ENCODE measurements at places on chromosomes 16 and 17. TPM values are rescaled to one million over a fixed set of nuclear protein-coding genes. Genes with fewer than 3 reads are reported as not detected.

DNA sequence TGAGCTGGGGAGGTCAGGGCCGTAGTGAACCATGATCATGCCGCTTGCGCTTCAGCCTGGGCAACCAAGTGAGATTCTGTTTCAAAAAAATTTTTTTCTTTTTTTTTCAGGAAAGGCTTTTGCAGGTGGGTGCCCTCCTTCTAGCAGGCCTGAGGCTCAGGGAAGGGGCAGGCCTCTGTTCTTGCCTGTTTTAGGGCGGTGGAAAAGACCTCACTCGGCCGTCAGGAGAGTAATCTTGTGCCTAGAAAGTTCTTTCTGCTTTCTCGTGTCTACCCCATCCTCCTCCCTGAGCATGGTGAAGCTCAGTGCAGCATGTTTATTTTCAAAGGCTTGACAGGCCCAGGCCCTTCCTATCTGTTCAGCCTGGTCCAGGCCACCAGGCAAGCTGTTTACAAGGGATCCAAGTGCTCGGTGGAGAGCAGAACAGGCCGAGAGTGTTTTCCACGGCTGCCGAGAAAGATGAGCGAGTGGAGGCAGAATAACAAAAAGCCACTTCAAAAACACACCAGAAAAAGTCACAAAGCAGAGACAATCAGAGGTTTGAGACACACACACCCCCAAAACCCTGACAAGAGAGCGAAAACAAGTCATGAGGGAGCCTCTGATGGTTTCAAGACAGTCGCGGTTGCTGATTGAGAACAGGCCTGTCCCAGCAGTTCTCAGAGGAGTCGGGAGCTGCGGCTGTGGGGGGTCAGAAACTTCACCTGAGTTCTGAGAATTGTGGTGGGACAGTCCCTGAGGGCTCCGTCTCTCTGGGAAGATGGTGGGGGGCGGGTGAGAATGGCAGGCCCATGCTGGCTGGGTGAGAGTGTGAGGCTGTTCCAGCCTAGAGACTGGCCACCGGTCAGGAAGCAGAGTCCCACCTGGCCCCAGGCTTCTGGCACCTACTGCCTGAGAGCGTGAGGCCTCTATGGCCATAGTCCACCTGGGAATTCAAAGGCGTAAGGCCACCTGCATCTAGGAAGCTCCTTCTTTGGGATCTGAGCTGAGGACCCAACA is 37.5 kb upstream of the CCR7 start:
- peaks cover 2% of the 10 kb centered on the region for H3K4me1 ChIP-seq
- DNase-seq: peak; percentile 67
- H3K36me3 ChIP-seq: no peaks in the 10 kb centered on the region
- peaks cover 29% of the 10 kb centered on the region for H3K27me3 ChIP-seq
- no peak overlapping the region for H3K4me3 ChIP-seq

GRCh38 chr17:82783498-82783897 is 31.6 kb downstream of the TBCD start:
- peaks cover 4% of the 10 kb centered on the region for H3K4me1 ChIP-seq
- no peaks in the 10 kb centered on the region for H3K27me3 ChIP-seq
- H3K36me3 ChIP-seq: peaks cover 3% of the 10 kb centered on the region

Gene WNT9B
- not detected for total RNA-seq

- H3K36me3 ChIP-seq: peaks cover 7% of the 10 kb centered on the region
- DNase-seq: no peak
- no peak overlapping the region for H3K4me3 ChIP-seq
- H3K27ac ChIP-seq: no peak overlapping the region
- peaks cover 2% of the 10 kb centered on the region for H3K27me3 ChIP-seq
These were observed 2.1 kb upstream of the NHERF1 start for GRCh38 chr17:74746376-74746775.

- H3K27ac ChIP-seq: no peak overlapping the region
- peaks cover 33% of the 10 kb centered on the region for H3K4me1 ChIP-seq
- H3K36me3 ChIP-seq: peaks cover 6% of the 10 kb centered on the region
- H3K27me3 ChIP-seq: no peaks in the 10 kb centered on the region
- no peak for DNase-seq
These were observed 3.0 kb upstream of the ZNF213 start for GRCh38 chr16:3131755-3132377.

Gene MT1G
- not detected for total RNA-seq

GRCh38 chr16:88290850-88291830 is 91.6 kb upstream of the ZNF469 start:
- H3K4me3 ChIP-seq: no peak overlapping the region
- no peak for DNase-seq
- no peaks in the 10 kb centered on the region for H3K36me3 ChIP-seq
- H3K27ac ChIP-seq: no peak overlapping the region

Gene BAHCC1
- 55.7 TPM for total RNA-seq

- DNase-seq: no peak
- no peak overlapping the region for H3K27ac ChIP-seq
- peaks cover 11% of the 10 kb centered on the region for H3K4me1 ChIP-seq
- H3K36me3 ChIP-seq: no peaks in the 10 kb centered on the region
These were observed 87.5 kb upstream of the WSB1 start for GRCh38 chr17:27206447-27206846.

DNA sequence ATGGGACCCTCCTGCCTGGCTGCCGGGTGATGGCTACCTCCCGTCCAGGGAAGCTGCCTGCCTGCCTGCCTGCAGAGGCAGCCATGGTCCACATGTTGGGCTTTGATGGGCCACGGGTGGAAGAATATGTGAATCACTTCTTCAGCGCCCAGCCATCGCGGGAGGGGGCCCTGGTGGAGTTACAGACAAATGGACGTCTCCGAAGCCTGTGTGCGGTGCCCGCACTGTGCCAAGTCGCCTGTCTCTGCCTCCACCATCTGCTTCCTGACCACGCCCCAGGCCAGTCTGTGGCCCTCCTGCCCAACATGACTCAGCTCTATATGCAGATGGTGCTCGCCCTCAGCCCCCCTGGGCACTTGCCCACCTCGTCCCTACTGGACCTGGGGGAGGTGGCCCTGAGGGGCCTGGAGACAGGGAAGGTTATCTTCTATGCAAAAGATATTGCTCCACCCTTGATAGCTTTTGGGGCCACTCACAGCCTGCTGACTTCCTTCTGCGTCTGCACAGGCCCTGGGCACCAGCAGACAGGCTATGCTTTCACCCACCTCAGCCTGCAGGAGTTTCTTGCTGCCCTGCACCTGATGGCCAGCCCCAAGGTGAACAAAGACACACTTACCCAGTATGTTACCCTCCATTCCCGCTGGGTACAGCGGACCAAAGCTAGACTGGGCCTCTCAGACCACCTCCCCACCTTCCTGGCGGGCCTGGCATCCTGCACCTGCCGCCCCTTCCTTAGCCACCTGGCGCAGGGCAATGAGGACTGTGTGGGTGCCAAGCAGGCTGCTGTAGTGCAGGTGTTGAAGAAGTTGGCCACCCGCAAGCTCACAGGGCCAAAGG is 36.8 kb downstream of the NLRC5 start:
- H3K27me3 ChIP-seq: no peaks in the 10 kb centered on the region
- H3K27ac ChIP-seq: no peak overlapping the region
- no peak overlapping the region for H3K4me3 ChIP-seq
- H3K4me1 ChIP-seq: no peaks in the 10 kb centered on the region

DNA sequence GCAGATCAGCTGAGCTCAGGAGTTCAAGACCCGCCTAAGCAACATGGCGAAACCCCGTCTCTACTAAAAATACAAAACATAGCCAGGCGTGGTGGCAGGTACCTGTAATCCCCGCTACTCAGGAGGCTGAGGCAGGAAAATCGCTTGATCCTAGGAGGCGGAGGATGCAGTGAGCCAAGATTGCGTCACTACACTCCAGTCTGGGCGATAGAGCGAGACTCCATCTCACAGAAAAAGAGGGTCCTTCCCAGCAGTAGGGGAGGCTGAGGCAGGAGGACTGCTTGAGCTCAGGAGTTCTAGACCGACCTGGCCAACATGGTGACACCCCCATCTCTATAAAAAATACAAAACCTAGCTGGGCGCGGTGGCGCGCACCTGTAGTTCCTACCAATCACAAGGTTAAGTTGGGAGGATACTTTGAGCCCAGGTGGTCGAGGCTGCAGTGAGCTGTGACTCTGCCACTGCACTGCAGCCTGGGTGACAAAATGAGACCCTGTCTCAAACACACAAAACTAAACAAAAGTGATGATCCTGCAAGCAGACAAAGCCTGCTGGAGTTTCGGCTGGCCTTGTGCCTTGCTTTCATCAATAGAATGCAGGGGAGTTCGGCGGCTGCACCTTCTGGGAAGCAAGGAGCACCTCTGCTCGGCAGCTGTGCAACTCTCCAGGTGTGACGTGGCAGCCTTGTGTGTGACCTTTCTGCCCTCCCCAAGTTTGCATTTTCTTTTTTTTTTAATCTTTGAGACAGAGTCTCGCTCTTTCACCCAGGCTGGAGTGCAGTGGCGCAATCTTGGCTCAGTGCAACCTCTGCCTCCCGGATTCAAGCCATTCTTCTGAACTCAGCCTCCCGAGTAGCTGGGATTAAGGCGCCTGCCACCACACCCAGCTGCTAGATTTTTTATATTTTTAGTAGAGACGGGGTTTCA is 12.4 kb upstream of the YWHAE start:
- H3K4me1 ChIP-seq: peaks cover 21% of the 10 kb centered on the region
- H3K4me3 ChIP-seq: no peak overlapping the region
- no peaks in the 10 kb centered on the region for H3K27me3 ChIP-seq
- H3K27ac ChIP-seq: no peak overlapping the region
- DNase-seq: no peak

DNA sequence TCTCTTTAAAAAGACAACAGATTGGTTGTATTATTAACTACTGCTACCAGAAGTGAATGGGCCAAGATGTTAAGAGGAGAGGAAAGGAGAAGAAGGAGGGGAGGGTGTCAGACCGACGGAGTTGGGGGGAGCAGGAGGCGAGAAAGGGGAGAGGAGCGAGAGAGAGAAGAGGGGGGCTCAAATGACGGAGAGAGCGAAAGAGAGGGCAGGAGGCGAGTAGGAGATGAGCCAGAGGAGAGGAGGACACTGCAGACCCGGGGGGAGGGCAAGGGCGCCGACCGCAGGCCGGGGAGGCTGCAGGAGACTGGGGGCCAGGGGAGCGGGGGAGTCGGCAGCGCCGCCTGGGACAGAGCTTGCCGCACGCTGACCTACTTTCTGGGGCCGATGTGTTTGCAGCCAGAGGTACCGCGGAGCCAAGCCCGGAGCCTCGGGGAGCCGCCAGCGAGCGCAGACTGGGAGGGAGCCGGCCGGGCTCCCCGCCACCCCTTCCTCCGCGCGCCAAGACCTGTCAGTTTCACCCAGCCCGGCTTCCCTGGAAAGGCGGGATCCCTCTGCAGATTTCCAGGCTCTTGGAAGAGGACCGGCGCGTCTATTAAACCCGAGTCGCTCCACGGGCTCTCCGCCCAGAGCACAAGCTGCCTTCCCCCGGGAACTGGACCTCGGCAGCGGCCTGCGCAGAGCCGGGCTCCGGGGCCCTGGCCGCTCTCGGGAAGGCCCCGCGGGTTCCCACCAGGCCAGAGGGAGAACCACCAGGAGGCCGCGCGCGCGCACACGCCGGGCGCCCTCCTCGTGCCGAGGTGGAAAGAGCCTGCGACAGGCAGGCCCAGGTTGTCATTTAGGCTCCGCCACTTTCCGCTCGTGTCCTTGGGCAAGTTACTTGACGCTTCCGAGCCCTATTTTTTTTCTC is 74.6 kb downstream of the CMC2 start:
- DNase-seq: no peak
- H3K27ac ChIP-seq: peak overlapping the region; percentile 96
- no peaks in the 10 kb centered on the region for H3K36me3 ChIP-seq

DNA sequence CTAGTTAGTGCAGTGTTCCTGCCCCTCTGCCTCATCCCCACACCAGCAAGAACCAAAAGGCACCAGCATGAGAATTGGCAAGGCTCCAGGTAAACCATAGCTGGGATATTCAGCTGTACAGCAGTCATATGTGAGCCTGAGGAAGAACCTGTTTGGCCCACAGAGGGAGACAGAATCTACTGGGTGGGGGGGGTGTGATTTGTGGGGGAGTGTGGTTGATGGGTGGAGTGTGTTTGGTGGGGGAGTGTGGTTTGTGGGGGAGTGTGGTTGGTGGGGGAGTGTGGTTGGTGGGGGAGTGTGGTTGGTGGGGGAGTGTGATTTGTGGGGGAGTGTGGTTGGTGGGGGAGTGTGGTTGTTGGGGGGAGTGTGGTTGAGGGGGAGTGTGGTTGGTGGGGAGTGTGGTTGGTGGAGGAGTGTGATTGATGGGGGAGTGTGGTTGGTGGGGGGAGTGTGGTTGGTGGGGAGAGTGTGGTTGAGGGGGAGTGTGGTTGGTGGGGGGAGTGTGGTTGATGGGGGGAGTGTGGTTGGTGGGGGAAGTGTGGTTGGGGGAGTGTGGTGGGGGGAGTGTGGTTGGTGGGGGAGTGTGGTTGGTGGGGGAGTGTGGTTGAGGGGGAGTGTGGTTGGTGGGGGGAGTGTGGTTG is 19.5 kb downstream of the MINK1 start:
- no peak for DNase-seq
- peaks cover 17% of the 10 kb centered on the region for H3K36me3 ChIP-seq
- H3K27me3 ChIP-seq: no peaks in the 10 kb centered on the region
- peaks cover 54% of the 10 kb centered on the region for H3K4me1 ChIP-seq
- H3K4me3 ChIP-seq: no peak overlapping the region
- peak overlapping the region; percentile 74 for H3K27ac ChIP-seq

Gene LDHD
- total RNA-seq: 1.2 TPM

Gene SMIM36
- not detected for total RNA-seq

Gene IGFBP4
- 2,132 TPM for total RNA-seq

Gene TBC1D10B
- 47.0 TPM for total RNA-seq

Gene KRT36
- not detected for total RNA-seq

DNA sequence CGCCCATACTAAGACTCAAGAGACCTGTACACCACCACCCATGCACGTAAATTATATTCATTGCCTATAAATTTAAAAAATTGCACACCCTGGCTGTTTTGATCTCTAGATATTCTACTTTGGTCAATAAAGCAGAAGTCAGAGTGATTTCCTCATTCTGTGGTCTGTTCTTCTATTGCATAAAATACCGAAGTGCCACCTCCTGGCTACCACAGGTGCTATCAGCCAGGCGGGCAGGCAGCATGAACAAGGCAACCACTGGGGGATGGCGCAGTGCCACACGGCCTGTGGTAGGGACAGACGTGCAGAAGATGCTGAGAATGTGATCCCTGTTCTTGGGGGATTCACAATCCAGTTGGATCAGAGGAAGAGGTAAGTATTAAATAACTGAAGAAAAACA is 122.3 kb downstream of the CDK5R1 start:
- no peaks in the 10 kb centered on the region for H3K4me1 ChIP-seq
- no peak overlapping the region for H3K4me3 ChIP-seq
- H3K36me3 ChIP-seq: no peaks in the 10 kb centered on the region
- no peak for DNase-seq
- H3K27ac ChIP-seq: no peak overlapping the region

GRCh38 chr16:66137853-66138252 is 228.6 kb upstream of the CDH5 start:
- no peak for DNase-seq
- no peaks in the 10 kb centered on the region for H3K36me3 ChIP-seq
- H3K27me3 ChIP-seq: no peaks in the 10 kb centered on the region
- peak overlapping the region; percentile 56 for H3K27ac ChIP-seq

Gene PIK3R6
- total RNA-seq: not detected

Gene TM4SF5
- total RNA-seq: not detected

- no peaks in the 10 kb centered on the region for H3K4me1 ChIP-seq
- no peak overlapping the region for H3K27ac ChIP-seq
- H3K36me3 ChIP-seq: no peaks in the 10 kb centered on the region
- no peak overlapping the region for H3K4me3 ChIP-seq
- no peaks in the 10 kb centered on the region for H3K27me3 ChIP-seq
These were observed 42.1 kb downstream of the GPRC5B start for GRCh38 chr16:19842426-19843157.

- DNase-seq: no peak
- no peaks in the 10 kb centered on the region for H3K27me3 ChIP-seq
- H3K27ac ChIP-seq: no peak overlapping the region
- H3K4me3 ChIP-seq: no peak overlapping the region
- peaks cover 3% of the 10 kb centered on the region for H3K36me3 ChIP-seq
- H3K4me1 ChIP-seq: peaks cover 11% of the 10 kb centered on the region
These were observed 2.1 kb downstream of the ARRB2 start for GRCh38 chr17:4712526-4712925.
